Activated CD4-positive, alpha-beta T cell treated with anti-CD3 and anti-CD28 coated beads, Interleukin-2, amount 50 U/mL, for 24 hours (primary cell): ENCODE measurements at places on chromosomes 5 and 9.

GRCh38 chr5:118919016-118919415 lies 69.3 kb downstream of the DTWD2 start:
- DNase-seq = no peak

DNA sequence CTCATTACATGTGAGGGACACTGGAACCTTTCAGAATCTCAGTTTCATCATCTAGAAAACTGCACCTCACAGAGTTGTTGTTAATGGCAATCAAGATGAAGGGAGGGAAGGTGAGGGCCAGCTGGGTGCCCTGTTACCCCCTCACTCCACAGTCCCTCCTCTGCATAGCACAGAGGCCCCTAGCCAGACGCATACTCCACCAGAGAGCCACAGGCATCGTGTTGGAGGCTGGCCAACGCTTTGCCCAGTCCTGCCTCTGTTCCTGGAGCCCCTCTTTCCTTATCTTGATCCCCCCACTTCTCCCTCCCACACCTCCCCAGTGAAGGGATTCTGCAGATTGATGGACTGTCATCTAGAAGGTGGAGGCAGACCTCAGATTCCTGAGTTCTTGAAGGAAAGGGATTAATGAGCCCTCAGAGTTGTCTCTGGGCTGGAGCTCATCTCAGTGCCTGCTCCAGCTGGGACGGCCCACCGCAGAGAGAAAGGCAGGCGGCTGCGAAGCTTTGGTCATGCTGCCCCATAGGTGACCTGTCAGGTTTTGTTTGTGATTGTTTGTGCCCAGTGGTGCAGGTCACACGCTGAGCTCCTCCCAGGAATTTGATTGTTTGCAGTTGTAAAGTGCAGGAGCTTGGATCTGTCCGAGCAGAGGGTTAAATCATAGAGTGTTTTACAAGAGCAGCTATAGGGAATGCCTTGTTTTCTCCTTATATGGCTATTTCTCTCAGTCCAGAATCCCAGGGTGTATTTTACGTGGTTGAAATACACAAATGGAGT lies 487.3 kb downstream of the CCDC171 start:
- DNase-seq = no peak

DNA sequence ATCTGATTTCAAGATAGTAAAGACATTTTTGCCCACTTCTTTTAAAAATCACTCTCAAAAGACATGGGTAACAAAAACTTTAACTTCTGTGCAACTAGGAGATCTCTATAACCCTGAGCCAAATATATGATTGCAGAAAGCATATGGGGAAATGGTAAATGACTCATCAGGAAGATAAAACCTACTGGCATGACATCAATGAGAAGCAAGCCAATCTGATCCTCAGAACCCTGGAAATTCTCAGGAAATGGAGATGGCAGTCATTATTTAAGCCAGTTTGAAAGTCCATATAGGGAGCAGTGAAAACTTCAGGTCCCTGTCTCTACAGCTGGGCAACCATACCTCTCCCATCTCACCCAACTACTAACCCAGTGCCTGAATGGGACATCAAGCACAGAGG lies 249.7 kb upstream of the NREP start:
- no peak for DNase-seq

- no peak for DNase-seq
These were observed 52.4 kb downstream of the DMRT2 start for GRCh38 chr9:1102642-1102970.

GRCh38 chr5:69138766-69139165 lies 28.2 kb upstream of the CCNB1 start:
- no peak for DNase-seq

- DNase-seq = no peak
These were observed 84.0 kb downstream of the RAB3C start for GRCh38 chr5:58666598-58667581.

GRCh38 chr5:174108745-174109144 lies 63.2 kb downstream of the NSG2 start:
- DNase-seq = no peak
